ENCODE measurements at places on chromosomes 5 and 9.

DNA sequence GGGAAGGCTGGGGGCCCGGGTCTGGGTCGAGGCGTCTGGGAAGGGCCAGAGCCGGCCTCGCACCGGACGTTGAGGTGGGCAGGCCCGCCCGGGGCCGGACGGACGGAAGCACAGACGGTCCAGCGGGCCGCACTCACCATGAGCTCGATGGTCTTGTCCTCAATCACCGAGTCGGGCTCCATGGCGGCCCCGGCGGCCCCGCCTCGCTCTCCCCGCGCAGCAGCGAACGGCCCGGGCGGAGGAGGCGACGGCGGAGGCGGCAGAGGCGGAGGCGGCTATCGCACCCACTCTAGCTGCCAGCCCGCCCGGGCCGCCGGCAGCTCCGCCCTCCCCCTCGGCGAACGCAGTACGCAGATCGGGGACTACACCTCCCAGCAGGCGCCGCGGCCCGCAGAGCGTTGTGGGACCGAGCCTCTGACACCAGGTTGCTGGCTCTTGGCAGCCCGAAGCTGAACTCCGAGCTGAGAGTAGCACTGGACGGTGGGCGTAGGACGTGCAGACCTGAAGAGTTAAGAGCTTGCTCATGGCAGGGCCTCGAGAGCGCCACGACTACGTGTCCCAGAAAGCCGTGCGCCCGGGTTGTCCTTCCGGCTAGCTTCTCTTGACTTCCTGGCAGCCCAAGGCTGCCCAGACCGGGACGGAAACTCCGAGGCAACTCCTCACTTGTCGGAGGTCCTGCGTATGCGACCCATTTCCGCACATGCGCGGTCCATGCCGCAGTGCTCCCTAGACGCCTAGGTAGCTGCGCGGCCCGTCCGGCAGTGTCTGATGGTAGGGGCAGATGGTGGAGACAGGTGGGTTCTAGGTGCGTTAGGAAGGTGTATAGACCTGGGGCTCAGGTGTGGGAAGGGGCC lies at the start of gene FBXW11:
Gene FBXW11, minus strand, starts transcription at position 318 of the 854 bp plus-strand sequence. Its CDS starts 136 bp downstream, at position 182.
- peak; percentile 98 for DNase-seq

DNA sequence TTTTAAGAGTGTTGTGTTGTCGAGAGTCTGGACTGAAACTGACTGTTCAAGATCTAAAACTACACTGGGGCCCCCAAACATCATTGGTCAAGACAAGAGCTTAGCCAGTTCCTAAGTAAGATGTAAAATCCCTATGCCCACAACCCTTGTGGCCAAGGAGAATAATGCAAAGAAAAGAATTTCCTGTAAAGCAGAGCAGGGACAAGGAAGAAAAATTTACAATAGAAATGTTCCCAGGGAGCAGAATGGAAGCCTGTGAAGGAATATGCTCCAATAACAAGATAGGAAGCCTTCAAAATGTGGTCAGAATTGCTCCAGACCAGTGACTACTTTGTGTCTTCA lies 20.4 kb downstream of the PPP1R2B start:
- no peak for DNase-seq

DNA sequence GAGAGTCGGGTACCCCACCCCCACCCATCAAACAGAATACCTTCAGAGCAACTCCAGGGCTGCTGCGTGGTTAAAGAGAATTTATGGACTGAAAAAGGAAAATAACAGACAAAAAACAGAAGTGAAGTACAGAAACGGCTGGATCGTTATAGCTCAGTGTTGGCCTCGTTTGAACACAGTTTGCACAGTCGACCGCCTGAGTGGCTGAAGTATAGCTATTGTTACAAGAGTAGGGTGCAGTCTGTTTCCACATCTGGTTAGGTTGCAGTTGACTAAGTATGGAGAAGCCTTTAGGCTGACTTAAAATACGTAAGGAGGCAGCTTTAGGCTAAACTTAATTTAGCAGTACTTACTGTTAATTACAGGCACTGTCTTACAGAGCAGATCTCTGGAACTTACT lies 121.2 kb downstream of the GCNT1 start:
- DNase-seq = no peak

GRCh38 chr9:35406183-35406959 lies 83.5 kb upstream of the RUSC2 start:
- DNase-seq = peak; percentile 45

DNA sequence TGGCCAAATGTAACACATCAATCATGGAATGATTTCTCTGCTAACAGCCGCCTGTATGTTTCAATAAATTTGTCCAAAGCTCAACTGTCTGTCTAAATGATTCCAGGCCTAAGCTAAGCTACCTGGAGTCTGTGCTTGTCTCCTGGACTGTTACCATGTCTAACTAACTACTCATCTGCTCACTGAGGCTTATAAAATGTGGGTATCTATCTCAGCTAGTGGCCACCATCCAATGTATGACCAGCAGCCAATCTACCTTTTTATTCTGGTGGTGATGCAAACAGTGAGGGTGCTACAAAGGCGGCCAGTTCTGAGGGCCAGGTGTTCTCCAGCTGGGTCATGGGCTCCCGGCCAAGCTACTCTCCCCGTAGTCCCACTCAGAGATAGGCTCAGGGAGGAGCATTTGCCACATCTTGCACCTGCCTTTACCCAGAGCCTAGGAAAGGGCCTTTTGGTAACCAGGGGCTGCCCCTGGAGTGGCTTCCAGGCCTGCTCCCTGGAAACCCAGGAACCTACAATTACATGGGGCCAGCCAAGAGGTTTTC lies 59.1 kb downstream of the PFDN1 start:
- no peak for DNase-seq

GRCh38 chr9:118568704-118569103 lies 800.5 kb downstream of the BRINP1 start:
- no peak for DNase-seq

- no peak for DNase-seq
Observed at GRCh38 chr9:72911816-72912215, 41.0 kb downstream of the ALDH1A1 start.

DNA sequence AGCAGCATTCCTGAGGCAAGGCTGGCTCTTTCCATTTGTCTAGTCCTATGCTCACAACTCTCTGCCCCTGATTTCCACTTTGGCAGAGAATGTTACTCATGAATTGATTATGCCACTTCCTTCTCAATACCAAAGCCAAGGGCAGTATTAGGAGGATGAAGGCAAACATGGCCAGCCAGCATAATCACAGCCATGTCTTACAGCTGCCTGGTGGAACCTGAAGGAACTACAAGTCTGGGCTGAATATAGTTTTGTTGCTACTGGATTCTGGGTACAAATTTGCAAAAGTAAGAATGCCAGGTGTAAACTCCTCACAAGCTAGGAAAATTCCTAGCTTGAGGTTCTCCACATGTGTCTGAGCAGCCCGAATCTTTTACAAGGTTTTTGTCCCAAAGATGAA lies 4.2 kb downstream of the SIL1 start:
- no peak for DNase-seq

- no peak for DNase-seq
Observed at GRCh38 chr9:89418882-89419640, 78.9 kb downstream of the SEMA4D start.

- DNase-seq = no peak
Observed at GRCh38 chr5:179262126-179262920, 82.9 kb downstream of the ADAMTS2 start.

DNA sequence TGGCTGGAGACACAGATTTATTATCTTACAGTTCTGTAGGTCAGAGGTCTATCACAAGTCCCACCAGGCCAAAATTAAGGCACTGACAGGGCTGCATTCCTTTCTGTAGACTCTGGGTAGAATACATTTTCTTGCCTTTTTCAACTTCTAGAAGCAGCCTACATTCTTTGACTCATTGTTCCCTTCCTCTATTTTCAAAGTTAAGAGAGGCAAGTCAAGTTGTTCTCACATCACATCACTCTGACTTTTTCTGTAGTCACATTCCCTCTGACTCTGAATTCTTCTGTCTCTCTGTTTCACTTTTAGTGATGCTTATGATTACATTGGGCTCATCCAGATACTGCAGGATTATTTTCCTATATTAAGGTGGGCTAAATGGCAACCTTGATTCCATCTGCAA lies 119.0 kb downstream of the MELK start:
- DNase-seq = no peak

GRCh38 chr9:70569070-70569772 lies 154.8 kb upstream of the KLF9 start:
- peak; percentile 68 for DNase-seq

DNA sequence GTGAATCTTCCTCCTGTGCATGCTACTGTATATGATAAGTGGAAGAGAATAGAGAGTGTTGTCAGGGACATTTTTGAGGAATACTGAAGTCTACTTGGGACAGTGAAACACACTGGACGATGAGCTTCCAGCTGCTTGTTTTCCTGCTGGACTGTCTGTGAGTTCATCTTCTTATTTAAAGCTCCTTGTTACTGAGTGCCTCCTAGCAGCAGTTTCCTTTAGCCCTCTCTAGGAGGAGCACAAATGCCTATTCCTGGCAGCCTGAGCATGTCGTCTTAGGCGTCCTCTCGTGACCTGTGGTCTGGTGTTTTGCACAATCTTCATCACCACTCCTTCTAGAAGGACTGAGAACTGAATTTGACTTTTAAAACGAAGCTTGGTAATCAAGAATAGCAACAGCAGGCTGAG lies 43.8 kb downstream of the ANKRD33B start:
- DNase-seq = peak; percentile 50

- no peak for DNase-seq
Observed at GRCh38 chr9:134598884-134599245, 42.7 kb upstream of the COL5A1 start.

DNA sequence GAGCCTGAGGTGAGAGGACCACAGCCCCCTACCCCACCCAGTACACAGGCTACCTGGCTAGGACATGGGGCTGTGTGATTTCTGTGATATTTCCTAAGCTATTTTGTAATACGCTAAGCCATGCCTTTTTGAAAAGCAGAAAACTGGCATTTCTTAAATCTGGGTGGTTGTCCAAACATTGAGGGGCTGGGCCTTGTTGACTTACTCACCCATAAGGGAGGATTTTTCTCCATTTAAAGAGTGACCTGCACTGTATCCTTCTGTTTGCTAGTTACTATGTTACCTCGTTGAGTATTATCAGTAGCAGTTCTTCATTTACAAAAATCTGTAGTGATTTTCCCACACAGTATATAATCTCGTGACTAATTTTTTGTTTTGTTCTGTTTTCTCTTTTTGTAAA lies 117.5 kb upstream of the OTULINL start:
- no peak for DNase-seq

DNA sequence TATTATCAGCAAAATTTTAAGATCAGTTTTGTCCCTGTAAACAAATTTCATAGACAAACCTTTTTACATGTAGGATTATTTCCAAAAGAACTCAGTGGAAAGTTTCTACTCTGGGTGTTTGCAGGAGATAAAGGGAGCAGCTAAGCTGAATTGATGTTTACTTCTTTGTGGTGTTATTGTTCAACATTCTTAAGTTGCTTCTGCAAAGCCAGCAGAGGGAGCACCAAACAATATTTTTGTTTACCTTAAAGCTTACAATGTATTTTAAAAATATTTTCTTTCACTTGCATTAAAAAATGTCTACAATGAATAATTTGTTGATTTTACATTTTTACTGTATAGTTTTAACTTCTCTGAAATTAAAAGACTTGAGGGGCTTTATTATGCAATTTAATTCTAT lies 135.4 kb downstream of the ATG10 start:
- DNase-seq = peak; percentile 19

DNA sequence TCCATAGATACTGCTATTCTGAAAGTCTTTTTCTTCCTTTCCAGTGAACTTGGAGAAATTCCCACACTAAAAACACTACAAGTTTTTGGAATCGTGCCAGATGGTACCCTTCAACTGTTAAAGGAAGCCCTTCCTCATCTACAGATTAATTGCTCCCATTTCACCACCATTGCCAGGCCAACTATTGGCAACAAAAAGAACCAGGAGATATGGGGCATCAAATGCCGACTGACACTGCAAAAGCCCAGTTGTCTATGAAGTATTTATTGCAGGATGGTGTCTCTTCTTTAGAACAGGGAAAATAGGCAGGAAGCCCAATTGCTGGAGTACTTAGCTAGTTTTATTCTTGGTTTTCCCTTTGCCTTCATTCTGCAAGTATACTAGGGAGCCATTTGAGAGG lies 29.9 kb downstream of the SKP2 start:
- DNase-seq = no peak
